Activated naive CD4-positive, alpha-beta T cell treated with anti-CD3 and anti-CD28 coated beads, Interleukin-2, amount 10 ng/mL, durations not matched to agents 5 hours and 36 hours (primary cell): ENCODE measurements at places on chromosomes 2 and 18. TPM values are rescaled to one million over a fixed set of nuclear protein-coding genes. Genes with fewer than 3 reads are reported as not detected.

Gene GRB14
- total RNA-seq, result not detected

Gene TNFAIP6
- total RNA-seq, result not detected

Gene PDE11A
- not detected for total RNA-seq

Gene SIX2
- total RNA-seq, result not detected

Gene TCF23
- total RNA-seq, result not detected

Gene ANKRD30BL
- not detected for total RNA-seq

Gene RPRM
- not detected for total RNA-seq

Gene GATA6
- not detected for total RNA-seq

Gene LYG2
- total RNA-seq, result not detected

Gene TXNDC2
- total RNA-seq, result not detected

Gene TUBB8B
- not detected for total RNA-seq

Gene TUBA3E
- total RNA-seq, result not detected

Gene MC4R
- total RNA-seq, result not detected

Gene SPP2
- total RNA-seq, result not detected

Gene ABCB11
- total RNA-seq, result not detected

Gene OBSL1
- total RNA-seq, result not detected

Gene TMEM178A
- 0.20 TPM for total RNA-seq

Gene CRYGD
- total RNA-seq, result not detected

Gene CCBE1
- not detected for total RNA-seq
